ENCODE measurements at places on chromosomes 6 and 20.
A peak's percentile ranks its signal among the peaks of the same experiment; 100 is the strongest.

GRCh38 chr6:162750776-162751175 is 23.0 kb downstream of the PACRG start:
- peak; percentile 50 for DNase-seq

- no peak for DNase-seq
Measured at GRCh38 chr6:89258912-89259311, 41.8 kb upstream of the GABRR1 start.

DNA sequence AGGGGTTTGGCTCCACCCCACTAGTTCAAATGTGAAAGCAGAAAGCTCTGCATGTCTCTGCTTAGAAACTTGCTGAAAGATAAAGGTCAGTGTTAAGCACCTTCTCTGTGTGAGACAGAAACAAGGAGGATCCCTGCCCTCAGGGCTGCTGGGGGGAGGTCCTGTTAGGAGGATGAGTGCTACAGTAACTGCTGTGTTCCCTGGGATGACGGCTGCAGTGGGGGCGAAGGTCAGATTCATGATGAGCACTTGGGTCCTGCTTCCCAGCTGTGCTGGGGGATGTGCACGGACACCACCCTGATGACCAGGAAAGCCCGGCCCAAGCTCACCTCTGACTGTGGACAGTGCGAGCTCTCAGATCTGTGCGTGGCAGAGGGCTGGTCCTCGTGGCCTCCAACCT is 252.6 kb downstream of the DLL1 start:
- no peak for DNase-seq

DNA sequence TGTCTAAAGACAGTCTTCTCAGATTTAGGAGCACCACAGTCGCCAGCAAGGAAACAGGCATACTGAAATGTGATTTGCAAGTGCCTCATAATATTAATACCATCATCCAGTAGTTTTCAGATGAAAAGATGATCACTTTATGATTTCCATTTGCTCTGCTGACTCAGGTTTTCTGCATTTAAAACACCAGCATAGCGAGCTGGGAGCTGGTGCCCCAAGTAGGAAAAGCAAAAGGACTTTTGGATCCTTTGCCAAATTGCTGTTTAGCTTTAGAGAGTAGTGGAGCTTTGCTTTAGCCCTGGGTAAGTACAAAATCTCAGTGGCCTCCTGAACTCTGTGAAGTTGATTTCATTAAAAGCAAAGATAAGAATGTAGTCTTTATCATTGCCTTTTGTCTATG is 78.5 kb downstream of the JAG1 start:
- DNase-seq: no peak

DNA sequence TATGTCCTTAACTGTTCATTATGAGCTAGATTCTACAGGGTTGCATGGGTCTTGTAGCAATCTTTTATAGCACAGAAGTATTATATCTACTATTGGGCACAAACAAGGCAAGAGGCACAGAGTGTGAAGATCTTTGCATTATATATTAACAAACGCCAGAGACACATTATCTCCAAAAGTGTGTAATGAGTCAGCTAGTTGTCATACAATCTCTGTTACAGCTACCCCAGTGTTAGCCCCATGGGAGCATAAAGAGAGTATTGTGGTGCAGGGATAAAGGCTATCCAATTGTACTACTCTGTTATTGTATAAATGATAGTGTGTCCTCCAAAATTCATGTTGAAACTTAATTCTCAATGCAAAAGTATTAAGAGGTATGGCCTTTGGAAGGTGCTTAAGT is 148.4 kb upstream of the RIMS1 start:
- DNase-seq: no peak

DNA sequence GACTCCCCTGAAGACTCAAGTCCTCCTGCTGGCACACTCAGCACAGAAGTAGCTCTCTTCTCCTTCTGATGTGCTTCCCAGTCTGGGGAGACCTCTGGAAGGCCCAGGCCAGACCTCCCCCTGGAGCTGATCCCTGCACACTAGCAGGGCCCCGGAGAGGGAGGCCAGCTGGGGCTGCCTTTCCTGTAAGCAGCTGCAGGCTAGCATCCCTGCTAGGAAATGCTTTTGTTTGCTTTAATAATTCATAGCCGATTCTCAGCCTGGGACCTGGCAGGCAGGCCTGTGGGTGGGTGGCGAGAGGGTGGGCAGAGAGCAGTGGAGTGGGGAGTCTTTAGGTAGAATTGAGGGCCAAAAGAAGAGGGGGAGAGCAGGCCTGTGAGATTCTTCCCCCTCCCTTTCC is 5.2 kb downstream of the EBF4 start:
- no peak for DNase-seq

GRCh38 chr6:148974351-148974750 is 227.5 kb downstream of the UST start:
- DNase-seq: no peak

- DNase-seq: no peak
Measured at GRCh38 chr6:166423781-166424180, 41.0 kb upstream of the MPC1 start.
